ENCODE measurements at places on chromosomes 3 and 15. TPM values are rescaled to one million over a fixed set of nuclear protein-coding genes. Genes with fewer than 3 reads are reported as not detected.

DNA sequence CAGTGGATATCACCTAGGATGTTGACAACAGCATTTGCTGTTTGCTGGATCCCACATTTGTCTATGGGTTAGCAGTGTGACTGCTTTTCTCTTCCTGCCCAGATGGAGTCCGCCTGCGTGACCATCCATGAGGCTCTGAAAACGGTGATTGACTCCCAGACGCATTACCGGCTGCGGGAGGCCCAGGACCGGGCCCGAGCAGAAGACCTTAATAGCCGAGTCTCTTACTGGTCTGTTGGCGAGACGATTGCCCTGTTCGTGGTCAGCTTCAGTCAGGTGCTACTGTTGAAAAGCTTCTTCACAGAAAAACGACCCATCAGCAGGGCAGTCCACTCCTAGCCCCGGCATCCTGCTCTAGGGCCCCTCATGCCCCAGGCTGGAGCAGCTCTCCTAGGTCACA is 11.0 kb downstream of the TMED3 start:
- DNase-seq: no peak

DNA sequence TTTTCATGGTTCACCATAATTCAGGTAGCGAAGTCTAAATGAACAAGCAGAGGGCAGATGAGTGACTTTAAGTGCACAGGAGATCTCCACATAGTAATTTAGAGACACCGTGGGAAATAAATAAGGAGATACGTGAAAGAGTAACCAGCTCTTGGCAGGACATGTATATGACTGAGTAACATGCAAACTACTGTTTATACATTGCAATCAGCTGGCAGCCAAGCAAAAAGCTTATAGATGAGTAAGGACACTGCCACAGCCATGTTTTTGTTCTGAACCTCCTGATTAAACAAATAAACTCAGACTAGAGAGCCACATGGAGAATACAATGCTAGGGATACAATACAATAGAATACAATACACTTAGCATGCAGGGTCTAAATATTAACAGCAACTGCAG is 252.4 kb downstream of the FHIT start:
- DNase-seq: no peak

DNA sequence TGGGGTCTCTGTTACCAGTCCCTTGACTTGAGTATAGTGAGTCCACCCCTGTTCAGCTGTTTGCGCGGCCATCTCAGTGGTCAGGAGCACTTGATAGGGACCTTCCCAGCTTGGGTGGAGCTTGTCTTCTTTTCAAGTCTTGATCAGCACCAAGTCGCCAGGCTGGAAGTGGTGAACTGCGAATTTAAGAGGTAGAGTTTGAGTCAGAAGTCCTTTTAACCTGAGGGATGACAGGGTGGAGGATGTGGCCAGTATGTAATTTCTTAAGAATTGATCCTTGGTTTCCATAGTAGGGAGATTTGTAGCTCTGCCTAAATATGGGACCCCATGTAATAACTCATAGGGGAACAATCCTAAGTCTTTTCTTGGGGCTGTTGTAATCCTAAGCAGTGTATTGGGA is 86.3 kb upstream of the XCR1 start:
- DNase-seq: no peak

DNA sequence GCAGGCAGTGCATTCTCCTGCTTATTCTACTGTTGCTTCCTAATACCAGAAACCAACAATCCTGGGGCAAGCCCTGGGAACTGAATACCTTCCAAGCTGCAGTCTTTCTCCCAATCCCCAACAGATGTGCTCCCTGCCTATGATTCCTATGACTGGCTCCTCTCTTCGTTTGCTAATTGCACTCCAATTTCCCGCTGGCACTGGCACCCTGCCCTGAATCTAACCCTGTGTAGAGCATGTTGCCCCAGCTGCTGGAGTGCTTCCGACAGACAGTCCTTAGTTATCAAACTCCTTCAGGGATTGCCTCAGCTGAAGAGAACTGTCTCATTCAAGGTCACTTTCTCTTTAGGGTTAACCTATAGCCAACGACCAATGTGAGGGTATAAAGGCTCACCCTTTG is 214.1 kb downstream of the NECTIN3 start:
- DNase-seq: no peak

RLBP1 gene
- not detected for total RNA-seq

Measured in pulmonary artery endothelial cell (primary cell).